SK-N-SH treated with all-trans-retinoic acid at 6 μM for 48 hours (cell line): ENCODE measurements at places on chromosomes 11 and 22.

DNA sequence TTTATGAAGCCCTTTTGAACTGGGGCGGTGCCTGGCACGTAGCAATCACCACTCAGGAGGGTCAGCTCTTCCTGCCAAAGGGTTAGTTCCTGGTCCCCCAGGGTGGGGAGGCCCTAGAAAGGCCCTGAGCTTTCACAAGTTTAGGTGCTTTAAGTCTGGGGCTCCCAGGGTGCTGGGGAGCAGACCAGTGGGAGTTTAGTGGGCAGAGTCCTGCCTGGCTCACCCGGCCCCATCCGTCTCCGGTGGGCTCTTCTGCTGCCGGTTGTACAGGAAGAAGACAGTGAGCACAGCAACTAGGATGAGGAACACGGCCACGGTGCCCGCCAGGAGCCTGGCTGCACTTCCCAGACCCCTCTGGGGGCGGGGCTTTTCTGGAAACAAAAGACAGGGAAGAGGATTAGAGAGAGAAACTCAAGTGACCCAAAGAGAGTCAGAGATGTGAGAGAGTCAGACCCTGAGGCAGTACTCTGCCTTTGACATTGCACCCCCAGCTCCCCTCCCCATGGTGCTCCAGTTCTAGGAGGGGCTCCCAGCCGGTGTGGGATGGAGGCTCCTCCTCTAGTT lies 89.3 kb downstream of the NECTIN1 start:
- no peak for ATAC-seq

DNA sequence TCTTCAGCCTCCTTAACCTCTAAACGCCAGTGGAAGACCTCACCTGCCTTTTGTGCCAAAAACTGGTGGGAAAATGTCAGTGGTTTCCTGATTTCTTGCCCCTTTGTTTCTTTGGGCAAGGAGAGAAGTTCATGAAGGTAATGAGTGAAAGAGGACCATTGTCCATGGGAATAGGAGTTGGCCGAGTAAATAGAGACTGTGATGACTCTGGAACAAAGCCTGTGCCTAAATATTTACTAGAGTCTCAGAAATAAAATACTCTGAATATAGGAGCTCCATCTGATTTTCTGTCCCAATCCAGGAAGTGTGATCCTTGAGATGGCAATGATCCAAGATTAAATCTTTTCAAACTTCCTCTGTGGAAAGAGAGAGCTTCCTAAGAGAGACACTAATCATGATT lies 12.0 kb downstream of the SLC5A1 start:
- ATAC-seq: no peak

DNA sequence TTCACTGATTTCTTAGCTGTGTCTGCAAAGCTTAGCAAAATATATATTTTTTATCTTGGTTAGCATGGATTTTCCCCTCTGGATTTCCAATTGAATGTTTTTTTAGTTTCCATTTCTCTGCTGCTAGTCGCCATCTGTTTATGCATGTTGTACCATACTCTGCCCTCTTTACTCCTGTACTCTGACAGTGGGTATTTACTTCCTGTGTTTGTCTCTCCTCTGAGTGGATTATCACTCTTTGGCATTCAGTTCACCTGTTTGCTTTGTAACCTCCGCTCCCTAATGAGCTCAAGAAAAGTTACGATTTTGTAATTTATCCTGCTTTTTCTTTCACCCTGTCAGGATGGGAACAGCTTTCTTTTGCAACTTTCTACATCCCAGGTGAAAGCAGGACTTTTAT lies 59.1 kb downstream of the PDHX start:
- no peak for ATAC-seq

GRCh38 chr11:10225553-10225952 lies 68.5 kb downstream of the SBF2 start:
- no peak for ATAC-seq

DNA sequence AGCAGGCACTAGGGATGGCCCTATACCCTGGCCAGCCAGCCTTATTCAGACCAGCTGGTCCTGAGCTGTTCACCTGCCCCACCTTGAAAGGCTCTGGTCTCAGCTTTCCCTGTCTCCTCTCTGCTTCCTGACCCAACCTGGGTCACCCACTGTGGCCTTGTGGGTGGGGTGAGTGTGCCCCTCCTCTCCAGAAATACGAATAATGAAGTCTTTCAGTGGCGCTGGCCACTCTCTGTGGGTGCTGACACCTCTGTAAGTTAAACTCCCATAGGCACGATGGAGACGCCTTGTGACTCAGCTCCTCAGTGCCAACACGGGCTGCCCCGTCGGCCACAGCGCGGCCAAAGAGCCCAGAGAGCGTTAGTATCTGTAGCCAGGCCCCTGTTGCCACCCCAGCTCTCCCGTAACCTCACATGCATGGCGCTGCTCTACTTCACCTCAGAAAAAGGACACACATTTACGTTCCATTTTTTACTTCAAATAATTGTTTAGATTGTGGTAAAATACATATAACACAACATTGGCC lies 74.6 kb upstream of the SEPTIN5 start:
- no peak for ATAC-seq

GRCh38 chr11:926341-926916 lies 759 bp downstream of the AP2A2 start:
- ATAC-seq: peak; percentile 79

DNA sequence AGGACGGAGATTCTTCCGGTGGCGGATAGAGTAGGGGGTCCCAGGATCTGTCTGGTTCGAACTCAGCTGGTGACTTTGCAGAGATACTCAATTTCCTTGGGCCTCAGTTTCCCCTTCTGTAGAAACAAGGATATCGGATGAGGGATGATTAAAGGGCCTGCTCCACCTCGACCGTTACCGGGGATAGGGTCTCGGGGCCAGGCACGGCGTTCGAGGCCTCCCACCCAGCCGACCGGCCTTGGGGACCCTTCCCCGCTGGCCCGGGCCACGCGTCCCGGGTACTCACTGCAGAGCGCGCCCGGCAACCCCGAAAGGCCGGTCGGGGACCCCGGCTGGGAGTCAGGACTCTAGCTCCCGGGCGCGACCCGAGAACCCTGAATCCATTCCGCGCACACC lies 321 bp downstream of the RHBDD3 start:
- ATAC-seq: no peak

- no peak; the same call in 2 of the 3 replicates for ATAC-seq
Measured at GRCh38 chr11:33843018-33843417, 48.9 kb downstream of the LMO2 start.

DNA sequence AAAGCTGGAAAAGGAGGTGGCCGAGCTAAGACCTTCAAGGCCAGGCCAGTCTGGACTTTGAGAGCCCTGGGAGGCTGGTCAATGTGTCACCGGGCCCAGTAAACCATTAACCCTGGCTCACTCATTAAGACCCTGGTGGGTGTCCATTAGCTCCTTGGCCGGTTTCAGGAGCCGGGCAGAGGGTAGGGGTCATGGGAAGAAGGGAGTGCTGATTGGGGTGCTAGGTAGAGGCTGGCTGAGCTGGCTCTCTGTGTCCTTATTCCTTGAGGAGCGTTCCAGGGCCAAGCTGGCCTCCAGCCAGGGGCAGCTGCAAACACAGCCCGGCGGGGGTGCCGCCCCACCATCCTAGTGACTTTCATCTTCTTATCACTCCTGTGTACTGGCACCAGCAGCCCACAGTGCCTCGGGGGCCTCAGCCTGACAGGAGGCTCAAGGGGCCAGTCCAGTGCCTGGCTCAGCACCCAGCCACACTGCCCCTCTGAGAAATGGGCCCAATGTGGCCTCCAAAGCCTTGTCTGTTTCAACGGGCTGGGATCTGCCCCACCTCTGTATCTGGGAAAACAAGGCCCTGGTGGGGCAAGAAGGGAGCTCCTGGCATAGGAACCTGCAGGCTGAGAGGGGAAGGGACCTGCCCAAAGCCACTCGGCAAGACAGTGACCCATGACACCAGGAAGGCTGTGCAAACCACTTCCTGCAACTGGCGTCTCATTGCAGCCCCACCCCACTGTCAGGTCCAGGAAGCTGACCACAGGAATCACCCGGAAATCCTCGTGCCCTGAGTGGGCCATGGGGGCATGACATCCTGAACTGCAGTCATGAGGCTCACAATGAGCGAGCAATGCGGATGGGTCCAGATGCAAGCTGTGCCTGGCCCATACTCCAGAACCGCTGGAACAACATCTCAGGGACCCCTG lies 15.1 kb upstream of the RGL4 start:
- no peak for ATAC-seq

DNA sequence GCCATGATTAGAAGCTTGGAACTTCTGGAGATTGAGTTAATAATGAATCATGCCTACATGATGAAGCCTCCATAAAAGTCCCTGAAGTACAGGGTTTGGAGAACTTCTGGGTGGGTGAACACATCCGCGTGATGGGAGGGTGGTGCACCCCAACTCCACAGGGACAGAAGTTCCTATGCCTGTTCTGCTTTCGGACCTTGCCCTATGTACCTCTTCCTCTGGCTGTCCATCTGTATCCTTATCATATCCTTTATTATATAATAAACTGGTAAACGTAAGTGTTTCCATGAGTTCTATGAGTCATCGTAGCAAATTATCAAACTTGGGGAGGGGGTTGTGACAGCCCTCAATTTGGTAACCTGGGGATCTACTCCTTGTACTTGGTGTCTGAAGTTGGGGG lies 60.2 kb downstream of the ADM start:
- ATAC-seq: no peak

- no peak for ATAC-seq
Measured at GRCh38 chr11:130101661-130102060, 32.0 kb downstream of the APLP2 start.

- peak; percentile 60 for ATAC-seq
Measured at GRCh38 chr11:91773090-91773489, 451.5 kb upstream of the FAT3 start.

DNA sequence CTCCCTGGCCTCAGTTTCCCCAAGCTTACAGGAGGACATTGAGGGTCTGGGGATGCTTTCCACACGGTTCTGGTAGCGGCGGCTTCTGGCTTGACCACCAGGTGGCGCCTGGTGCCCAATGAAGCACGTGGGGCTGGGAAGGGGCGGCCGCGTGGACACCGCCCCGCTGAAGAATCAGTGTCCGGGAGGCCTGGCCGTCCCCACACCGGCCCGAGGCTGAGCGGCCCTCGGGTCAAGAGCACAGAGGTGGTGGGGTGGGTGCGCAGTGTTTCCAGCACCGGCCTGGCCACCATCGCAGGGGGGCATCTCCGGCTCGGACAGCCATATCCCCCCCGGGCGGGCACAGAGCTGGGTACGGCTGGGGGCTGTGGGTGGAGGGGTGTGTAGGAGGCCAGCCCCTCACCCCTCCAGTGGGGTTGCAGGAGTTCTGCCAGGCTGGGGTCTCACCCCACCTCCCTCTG lies 27.8 kb upstream of the PPARA start:
- peak; percentile 32 for ATAC-seq

- no peak for ATAC-seq
Measured at GRCh38 chr11:111639226-111639925, 37.1 kb downstream of the SIK2 start.
